Left renal cortex interstitium (tissue), 4 donors: ENCODE measurements at places on chromosomes 4 and X. TPM values are rescaled to one million over a fixed set of nuclear protein-coding genes. Genes with fewer than 3 reads are reported as not detected.
A peak's percentile ranks its signal among the peaks of the same experiment; 100 is the strongest.

DNA sequence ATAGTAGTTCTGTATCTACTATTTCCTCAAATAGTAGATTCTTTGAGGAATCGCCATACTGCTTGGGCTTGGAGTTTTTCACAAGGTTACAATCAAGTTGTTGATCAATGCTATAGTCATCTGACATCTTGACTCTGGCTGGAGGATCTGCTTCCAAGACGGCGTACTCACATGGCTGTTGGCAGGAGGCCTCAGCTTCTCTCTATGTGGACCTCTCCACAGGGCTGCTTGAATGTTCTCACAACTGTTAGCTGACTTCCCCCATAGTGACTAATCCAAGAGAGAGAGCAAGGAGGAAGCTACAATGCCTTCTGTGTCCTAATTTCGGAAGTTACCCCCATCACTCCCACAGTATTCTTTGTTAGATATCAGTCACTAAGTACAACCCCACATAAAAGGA, 10.3 kb downstream of the EGFL6 start:
- DNase-seq = no peak

TEX28 gene
- polyA plus RNA-seq = not detected

DNA sequence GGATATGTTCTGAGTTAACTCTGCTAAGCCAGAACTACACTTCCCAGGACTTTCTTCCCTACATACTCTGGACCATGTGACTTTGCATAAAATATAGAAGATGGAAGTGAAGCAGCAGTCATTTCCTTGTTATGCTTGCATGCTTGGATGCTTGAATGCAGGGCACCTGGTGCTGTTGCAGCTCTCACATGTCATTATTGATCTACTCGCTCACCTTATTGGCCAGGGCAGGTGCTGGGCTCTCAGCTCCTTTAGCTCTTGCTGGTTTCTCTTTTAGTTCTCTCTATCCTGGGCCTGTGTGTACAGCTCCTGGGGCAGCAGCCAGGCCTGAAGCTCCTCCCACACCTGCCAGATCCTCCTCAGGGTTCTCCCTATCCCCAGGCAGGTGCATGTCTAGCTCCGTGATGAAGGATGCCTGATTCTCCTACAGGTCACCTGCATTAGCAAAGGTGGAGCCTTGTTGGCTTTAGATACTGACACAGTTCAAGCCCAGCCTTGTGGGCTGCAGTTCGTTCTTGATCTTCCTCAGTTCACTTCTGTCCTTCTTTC, 53.3 kb downstream of the MED28 start:
- no peak for DNase-seq

- DNase-seq = no peak
Observed at GRCh38 chr4:99825272-99825671, 8.6 kb downstream of the DAPP1 start.

STK32B gene
- 8.9 TPM for polyA plus RNA-seq

DNA sequence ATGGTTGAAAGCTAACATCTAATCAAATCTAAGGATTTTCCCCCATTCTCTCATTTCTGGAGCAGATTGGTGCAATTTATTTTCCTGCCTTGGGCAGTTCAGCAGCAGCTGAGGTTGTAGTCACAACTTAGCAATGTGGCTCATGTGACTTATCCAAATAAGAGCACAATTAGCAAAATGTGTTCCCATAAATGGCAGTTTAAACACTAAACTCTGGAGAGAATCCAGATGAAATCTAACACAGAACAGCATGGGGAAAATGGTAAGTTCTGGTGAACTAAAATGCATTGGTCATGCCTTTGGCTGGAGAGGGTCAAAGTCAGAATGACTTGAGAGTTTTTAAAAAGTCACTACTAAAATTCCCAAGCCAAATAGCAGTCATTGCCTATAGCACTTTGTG, 422.6 kb upstream of the DIPK2B start:
- DNase-seq = peak; percentile 2

SMARCA1 gene
- 112 TPM for polyA plus RNA-seq

DNA sequence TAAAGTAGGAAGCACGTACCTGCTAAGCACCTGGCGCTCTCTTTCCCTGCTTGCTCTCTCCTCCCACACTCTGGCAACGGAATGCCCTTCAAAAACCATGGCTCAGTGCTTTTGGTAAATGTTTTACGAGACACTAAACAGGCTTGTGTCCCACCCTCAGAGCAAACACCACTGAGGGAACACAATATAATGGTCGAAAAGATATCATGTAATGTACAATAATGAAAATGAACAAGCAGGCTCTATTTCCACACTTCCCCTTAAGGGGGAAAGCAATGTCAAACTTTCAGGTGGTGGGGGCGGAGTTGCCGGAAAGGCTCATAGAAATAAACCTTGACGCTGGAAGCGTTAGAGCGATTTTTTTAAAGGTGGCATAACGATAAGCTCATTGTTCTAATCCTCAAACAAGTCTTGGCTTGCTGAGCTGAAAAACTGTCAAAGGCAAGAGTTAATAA, 115.1 kb downstream of the RBM47 start:
- DNase-seq = peak; percentile 73
